ENCODE measurements at places on chromosomes 7 and 10.

- DNase-seq = no peak
These were observed 252.2 kb downstream of the CALN1 start for GRCh38 chr7:72159911-72160310.

DNA sequence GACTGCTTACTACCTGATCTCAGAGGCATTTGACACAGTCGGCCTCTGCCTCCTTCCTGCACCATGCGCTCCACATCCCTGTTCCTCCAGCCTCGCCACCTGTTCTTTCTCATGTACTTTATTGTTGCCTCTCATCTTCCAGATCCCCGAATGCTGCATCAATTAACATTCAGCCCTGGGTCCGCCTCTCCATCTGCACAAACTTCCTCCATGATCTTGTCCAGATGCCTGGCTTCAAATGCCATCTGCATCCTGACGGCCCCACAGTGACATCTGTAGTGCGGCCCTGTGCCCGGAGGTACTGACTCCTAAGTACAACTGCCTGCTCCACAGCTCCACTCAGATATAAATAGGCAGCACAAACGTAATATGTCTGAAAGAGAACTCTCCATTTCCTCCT lies 51.2 kb upstream of the STK17A start:
- DNase-seq = no peak

GRCh38 chr7:81330108-81330507 lies 411.3 kb upstream of the SEMA3C start:
- no peak for DNase-seq

DNA sequence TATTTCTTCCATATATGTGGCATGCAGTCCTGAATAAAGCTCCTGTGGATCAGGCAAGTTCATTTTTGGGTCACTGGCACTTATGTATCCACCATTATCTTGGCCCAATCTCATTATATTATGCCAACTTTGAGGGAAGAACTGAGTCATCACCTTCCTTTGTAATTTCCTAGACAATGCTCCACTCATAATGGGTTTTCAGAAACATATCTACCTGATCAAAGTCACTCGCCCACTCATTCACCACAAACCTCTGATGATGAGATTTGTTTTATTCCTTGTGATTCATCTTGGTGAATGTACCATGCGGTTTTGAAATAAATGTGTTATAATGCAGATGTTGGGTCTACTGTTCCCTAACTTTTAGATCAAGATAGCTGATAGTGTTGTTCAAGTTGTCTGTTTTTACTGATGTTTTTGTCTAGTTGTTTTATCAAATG lies 525.8 kb downstream of the KIF20B start:
- DNase-seq = peak; percentile 54

- no peak for DNase-seq
These were observed 171.5 kb upstream of the CDCA7L start for GRCh38 chr7:22117222-22117621.

- DNase-seq = no peak
These were observed 129.1 kb downstream of the THSD7A start for GRCh38 chr7:11702938-11703337.

- DNase-seq = no peak
These were observed 148.9 kb upstream of the CDK1 start for GRCh38 chr10:60629332-60629731.

DNA sequence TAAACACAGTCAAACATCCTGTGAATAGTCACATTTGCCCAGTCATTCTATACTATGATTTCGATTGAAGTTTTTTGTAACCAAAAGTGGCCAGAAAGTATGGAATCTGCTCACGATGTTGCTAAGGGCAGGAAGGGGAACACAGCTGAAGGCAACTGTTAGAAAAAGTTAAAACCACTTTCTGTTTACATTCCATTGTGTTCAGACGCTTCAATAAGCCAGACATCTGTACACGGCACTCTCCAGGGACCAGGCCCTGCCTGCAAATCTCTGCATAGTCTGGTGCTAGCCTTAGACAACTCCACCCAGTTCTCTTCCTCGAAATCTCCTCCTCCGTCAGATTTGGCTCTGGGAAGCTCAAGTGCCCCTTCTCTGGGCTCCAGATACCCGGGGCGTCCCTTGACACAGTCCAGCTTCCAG lies 17.1 kb upstream of the TMEM120A start:
- DNase-seq = no peak

DNA sequence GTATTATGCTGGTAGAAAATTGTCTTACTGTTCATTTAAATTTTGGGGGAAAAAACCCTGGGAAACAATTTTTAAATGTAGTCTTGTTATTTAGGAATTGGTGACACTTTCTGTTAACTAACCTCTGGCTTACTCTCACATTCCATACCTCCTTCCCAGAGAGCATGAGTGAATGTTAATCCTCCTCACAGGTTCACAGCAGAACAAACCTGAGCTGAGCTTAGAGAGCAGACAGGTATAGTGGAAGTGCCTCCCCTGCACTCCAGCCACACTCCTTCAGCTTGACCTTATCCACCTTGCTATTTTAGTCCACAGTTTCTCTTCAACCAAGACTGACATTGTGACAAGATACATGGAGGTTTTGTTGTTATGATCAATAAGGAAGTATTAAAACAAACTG lies 235.9 kb downstream of the FOXP2 start:
- DNase-seq = no peak

- no peak for DNase-seq
These were observed 622.6 kb upstream of the CELF2 start for GRCh38 chr10:10394933-10395658.

GRCh38 chr10:49407552-49408137 lies 11.8 kb upstream of the DRGX start:
- peak; percentile 69 for DNase-seq

- DNase-seq = no peak
These were observed 862.3 kb downstream of the TYW1 start for GRCh38 chr7:67858931-67859330.
